T-helper 1 cell (primary cell): ENCODE measurements at places on chromosomes 13 and 19.

DNA sequence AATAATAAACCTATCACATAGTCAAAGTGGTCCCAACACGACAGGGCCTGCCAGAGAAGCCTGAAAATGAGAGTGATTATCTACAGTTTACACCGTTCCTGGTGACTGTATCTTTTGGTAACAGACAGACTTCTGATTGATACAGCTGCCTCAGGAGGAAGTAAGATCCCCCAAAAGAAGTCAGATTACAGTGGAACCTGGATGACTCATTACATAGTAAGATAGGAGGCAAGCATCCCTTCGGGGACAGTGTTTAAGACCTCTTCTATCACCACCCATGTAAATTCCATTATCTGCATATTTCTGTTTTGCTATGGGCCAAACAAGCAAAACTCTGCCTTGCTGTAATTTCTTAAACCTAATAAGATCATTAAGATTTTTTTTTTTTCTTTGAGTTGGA, 44.0 kb upstream of the FLT1 start:
- DNase-seq = no peak

GRCh38 chr13:74132152-74132775, 1.9 kb downstream of the KLF12 start:
- peak; percentile 21 for DNase-seq

- DNase-seq = no peak
These were observed 6.9 kb downstream of the MTMR6 start for GRCh38 chr13:25280396-25280795.

GRCh38 chr19:10768936-10769335, 51.1 kb downstream of the DNM2 start:
- DNase-seq = no peak

GRCh38 chr19:10517760-10518443, 655 bp upstream of the S1PR5 start:
- no peak for DNase-seq

- no peak for DNase-seq
These were observed 89.0 kb upstream of the CSNK1A1L start for GRCh38 chr13:37194428-37194861.

DNA sequence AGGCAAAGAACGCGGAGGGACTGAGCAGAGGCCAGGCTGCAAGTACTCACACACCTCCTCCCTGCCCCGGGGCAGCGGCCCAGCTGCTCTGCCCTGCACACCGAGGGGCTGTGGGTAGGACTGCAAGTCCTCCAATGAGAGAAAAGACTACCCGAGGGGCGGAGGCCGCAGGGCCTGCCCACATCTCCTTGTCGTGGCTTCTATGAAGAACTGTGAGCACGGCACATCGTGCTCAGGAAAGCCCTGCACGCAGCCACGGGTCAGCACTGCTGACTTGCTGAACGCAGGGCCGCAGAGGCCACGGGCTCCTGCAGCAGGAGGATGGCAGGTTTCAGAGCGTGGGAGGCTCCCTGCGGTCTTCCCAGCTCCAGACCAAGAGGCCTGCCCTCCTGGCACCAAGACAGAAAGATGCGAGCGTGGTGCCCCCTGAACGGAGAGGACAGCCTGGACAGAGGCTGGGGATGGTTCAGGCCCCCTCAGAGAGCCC, 37.4 kb downstream of the CEBPG start:
- no peak for DNase-seq

GRCh38 chr13:27960362-27961226, 8.5 kb downstream of the CDX2 start:
- peak; percentile 32 for DNase-seq

- no peak for DNase-seq
These were observed 5.5 kb downstream of the HRC start for GRCh38 chr19:49149652-49150105.

DNA sequence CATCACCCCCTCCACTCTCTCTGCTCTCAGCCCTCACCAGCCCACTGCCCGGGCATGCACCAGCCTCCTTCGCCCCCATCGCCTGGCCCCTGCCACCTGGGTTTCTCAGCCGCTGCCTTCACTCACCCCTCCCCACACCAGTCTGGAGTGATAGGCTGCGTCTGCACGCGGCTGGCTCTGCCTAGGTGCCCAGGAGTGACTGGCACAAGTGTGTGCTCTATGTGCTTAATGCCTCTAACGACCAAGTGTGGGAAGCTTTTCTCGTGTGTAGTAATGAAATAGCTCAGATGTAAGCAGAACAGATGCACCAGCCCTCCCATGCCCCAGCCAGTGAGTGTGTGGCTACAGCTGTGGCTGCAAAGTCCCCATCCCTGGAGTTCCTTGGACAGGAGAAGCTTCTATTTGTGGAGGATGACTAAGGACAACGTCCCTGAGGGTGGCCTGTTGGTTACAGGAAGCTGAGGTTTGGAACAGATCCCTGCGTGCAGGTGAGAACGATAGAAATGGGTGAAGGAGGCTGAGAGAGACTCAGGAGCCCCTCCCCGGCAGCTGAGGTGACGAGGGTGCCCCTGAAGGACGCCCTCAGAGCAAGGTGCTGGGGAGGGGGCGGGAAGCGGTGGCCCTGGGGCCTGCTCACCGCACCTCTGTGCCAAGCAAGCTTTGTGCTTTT, 35.6 kb downstream of the ATP11A start:
- DNase-seq = no peak

DNA sequence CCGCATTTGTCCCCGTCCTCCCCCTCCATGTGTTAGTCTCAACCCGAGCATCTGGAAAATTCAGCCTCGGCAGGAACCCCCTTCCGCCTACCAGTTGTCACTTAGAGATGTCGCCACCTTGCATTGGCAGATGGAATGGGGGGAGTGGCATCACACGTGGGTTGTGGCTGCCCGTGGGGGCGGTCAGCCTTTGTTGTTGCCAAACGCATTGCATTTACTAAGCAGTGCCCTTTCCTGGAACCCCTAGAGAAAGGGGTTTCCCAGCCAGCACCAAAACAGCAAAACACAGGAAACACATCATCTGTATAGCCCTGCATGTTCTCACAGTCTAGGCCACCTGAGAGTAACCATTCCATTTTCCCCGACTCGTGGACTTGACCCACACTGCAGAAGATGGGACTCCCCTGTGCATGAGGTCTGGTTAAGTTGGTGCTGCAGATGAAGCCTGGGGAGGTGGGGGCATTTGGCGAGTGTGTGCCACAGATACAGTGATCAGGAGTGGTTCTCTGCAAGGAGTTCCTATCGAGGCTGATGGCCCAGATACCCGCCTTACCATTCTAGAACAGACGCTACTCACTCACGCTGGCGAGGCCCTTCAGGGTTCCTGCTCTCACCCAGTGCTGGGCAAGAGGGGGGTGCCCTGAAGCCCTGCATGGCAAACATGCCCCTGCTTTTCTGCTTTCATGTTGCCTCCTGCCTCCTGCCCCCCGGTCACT, 38.3 kb downstream of the TMED1 start:
- DNase-seq = peak; percentile 75

DNA sequence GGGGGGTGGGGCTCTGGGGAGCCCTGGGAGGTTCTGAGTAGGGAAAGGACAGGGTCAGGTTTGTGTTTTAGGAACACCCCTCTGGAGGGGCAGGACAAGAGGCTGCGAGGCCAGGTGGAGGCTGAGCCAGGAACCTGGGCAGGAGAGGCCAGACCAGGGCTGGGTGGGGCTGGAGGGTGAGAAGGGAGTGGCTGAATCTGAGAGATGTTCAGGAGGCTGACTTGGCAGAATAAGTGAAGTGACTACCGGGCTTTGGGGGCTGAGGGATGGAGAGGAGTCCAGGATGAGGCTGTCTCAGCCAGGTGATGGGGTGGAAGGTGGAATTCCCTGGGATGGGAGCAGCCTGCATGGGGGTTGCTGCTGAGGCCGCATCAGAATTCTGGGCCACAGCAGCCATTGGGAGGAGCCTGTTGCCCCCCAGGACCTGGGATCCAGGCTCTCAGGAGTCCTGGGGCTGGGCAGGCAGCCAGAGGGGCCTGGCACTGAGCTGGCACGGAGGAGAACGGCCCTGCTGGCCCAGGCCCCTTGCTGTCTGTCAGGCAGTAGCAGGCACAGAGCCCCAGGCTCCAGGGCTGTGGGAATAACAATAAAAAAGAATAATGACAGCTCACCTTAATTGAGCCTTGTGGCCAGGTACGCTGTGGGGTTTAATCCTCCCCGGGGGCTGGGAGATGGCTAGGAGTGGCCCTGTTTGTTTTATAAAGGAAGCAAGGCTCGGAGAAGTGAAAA, 3.3 kb downstream of the PPP5C start:
- DNase-seq = no peak

GRCh38 chr19:14439014-14439413, 5.9 kb downstream of the PKN1 start:
- DNase-seq = no peak

- no peak for DNase-seq
These were observed 39.1 kb downstream of the INSR start for GRCh38 chr19:7255119-7255518.
